ENCODE measurements at places on chromosomes 13 and 19.
A peak's percentile ranks its signal among the peaks of the same experiment; 100 is the strongest.

DNA sequence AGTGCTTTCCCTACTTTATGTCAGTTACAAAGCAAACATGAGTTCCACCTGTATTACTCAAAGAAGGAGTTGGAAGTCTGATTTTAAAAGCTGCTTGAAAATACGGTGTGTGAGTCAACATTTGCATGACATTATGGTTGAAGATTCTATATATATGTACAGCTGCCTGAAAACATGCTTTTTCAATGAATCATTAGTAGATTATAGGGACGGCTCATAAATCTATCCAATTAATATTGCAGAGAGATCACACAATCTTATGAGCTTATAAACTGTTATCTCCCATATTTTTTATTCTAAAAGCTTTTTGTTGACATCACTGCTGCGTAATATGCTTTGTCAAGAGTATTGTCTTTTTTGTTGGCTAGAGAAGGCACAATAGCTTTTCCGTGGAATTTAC, 873.8 kb downstream of the SLITRK6 start:
- no peak for DNase-seq

DNA sequence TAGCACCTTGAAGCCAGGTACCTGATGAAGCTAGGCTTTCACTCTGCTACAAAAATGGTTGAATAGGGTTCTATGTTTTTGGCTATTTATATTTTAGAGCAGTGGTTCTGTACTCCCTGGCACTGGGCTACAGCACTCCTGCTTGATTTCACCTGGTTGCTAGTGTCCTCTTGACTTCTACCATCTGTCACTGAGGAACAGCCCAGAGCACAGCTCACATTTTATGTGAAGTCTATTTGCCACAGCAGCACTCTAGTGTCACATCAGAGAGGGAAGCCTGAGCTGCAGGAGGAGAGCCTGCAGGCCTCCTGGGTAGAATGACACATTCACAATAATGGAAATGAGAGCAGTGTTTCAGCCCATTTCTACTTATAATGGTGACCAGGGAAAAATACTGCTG, 184.2 kb downstream of the ZNF486 start:
- no peak for DNase-seq

DNA sequence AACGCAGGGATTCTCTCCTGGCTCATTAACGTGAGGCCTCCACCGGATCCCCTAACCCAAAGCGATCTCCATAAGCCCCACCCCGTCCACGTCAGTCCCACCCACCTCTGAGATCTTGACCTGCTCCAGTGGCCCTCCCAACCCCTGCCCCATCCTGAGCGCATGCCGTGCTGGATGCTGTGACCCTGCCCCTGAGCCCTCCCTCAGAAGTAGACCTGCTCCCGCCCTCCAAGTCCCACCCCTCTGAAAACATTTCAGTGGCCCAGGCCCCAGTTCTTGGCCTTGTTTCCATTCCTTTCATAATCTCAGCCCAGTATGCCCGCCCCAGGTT, 19.9 kb downstream of the LMTK3 start:
- DNase-seq: no peak

- DNase-seq: no peak
These were observed 20.3 kb downstream of the LYL1 start for GRCh38 chr19:13082192-13083007.

DNA sequence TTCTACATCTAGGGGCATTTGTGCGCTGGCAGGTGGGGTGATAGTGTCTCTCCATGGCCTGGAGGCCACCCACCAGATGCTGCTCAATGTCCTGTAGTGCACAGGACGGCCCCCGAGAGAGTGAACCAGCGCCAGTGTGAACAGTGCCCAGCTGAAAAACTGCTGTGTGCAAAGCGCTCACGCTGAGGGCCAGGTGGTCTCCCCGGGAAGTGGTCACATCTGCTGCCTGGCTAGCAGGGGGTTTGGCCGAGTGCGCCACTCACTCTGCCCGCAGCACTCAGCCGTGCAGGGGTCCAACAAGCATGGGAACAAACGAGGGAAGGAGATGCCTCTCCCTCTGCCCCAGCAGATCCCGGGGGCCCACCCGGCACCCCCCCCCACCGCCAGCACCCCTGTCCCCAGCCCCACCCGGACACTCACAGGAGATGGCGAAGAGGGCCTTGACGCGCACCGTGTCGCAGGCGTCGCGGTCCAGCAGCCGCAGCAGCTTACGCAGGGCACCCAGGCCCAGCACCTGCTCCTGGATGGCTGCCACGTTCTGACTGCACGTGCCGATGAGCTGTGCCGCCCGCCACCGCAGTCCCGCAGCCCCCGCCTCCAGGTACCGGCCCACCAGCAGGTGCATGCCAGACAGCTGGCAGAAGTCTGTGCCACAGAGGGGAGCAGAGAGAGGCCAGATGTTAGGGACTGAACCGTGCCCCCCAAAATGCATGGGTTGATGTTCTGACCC, 5.8 kb downstream of the HSPBP1 start:
- DNase-seq: no peak

DNA sequence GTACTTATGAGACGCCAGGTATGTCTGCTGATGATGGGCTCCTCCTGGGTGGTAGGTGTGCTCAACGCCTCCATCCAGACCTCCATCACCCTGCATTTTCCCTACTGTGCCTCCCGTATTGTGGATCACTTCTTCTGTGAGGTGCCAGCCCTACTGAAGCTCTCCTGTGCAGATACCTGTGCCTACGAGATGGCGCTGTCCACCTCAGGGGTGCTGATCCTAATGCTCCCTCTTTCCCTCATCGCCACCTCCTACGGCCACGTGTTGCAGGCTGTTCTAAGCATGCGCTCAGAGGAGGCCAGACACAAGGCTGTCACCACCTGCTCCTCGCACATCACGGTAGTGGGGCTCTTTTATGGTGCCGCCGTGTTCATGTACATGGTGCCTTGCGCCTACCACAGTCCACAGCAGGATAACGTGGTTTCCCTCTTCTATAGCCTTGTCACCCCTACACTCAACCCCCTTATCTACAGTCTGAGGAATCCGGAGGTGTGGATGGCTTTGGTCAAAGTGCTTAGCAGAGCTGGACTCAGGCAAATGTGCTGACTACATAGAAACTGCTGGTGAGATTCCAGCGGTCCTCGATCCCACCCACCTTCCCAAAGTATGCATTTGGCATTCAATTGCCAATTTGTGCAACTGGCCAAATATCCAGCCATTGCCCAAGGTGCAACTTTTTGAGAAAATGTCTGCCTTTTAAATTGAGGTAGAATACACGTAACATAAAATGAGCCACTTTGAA, 10.2 kb downstream of the OR2Z1 start:
- DNase-seq: no peak

- DNase-seq: no peak
These were observed 10.9 kb downstream of the EXOC3L2 start for GRCh38 chr19:45234089-45234869.

DNA sequence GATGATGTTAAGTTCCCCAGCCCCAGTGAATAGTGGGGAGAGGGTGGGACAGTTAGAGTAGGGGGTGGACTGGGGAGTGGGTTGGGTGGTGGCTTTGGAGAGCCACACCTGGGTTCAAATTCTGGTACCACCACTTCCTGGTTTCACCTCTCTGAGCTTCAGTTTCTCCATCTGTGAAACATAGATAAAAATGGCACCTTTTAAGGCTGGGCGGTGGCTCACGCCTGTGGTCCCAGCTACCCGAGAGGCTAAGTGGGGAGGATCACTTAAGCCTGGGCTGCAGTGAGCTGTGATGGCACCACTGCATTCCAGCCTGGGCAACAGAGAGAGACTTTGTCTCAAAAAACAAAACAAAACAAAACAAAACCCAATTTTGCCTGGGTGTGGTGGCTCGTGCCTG, 5.9 kb downstream of the VAV1 start:
- DNase-seq: no peak

DNA sequence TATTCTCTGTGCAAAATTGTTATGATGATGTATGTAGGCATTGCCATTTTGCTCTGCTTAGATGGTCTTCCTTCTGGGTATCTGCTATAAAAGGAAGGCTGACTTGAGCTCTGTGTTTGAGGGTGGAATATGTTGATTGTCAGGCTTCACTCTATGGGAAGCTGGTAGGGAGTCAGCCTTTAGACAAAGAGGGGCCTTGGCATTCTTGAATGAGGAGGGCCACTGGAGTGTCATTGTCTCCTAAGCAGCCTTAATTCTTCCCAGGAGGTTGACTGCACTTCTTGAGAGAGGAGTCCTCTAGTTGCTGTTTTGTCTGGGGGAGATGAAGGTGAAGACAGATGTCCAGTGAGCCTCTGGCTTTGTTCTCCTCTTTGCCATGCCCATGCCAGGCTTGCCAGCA, 266.8 kb downstream of the KCNRG start:
- DNase-seq: no peak

- DNase-seq: no peak
These were observed 9.5 kb downstream of the ARRDC2 start for GRCh38 chr19:18017275-18018083.

DNA sequence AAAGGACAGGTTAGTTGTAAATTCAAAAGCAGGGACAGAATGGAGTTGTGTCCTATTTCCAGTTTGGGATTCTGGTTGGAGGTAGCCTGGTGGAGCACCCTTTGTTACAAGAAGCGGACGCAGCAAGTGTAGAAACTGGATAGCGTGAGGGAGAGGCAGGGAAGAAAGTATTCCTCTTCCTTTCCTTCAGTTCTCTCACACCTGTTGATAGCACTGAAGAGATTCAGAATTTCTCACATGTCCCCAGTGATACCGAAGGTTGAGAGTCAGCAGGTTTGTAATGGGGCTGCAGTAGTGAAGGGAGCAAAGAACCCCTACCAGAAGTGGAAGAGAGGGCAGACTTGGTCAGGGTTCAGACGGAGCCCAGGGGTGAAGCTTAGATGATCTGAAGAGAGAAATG, 399.2 kb downstream of the SPRY2 start:
- no peak for DNase-seq

DNA sequence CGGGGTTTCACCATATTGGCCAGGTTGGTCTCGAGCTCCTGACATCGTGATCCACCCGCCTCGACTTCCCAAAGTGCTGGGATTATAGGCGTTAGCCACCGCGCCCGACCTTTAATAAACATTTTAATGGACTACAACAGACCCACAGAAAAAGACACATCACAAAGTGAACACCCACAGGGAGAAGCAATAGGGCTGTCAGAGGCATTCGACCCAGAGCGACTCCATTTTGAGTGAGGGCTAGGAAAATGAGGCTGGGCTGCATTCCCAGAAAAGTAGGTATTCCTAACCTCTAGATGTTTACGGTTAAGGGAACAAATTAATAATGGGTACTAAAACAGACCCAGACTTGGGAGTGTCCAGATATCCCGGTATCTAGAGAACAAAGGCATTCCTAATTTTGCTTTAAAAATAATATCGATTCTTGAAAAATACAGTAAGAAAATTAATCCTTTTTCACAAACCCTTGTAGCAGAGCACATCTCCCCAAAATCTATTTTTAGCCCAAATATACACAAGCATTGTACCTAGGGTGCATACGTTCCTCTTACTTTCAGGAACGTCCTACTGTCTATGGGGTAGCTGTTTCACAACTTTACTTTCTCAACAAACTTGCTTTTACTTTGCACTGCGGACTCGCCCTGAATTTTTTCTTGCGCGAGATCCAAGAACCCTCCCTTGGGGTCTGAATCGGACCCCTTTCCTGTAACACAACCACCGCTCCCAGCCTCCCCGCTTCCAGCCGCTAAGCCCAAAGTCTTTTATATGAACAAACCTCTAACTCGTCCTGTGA, 811 bp upstream of the ZNF8 start:
- no peak for DNase-seq

DNA sequence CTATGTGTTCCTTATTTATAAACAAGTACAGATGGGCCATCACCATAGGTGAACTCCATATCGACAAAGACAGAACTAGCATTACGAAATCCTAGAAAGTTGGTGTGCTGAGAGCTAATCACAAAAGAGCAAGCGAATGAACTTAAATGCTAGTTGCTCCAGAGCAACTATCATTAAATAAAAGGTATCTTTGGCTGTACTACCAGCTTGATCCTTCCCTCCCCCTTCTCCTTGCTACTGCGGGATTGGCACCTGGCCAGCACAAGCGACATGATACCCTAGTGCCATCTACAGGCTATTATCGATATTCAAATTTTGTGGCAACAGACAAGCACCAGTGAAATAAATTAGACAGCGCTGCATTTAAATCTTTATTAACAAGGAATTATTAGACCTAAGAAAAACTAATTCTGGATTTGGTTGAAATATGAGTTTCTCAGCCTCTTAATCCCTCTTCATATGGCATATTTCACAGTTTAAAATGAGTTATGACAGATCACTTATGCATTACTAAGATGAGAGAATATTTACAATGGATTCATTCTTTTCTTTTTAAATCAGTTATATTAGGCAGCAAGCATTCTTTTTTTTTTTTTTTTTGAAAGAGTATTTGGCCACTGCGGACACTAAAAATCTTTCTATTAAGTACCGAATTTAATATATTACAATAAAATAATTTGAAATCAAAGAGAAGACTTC, 5.8 kb downstream of the PCDH9 start:
- peak; percentile 37 for DNase-seq

GRCh38 chr19:29488316-29488715, 37.5 kb upstream of the VSTM2B start:
- no peak for DNase-seq

- DNase-seq: peak; percentile 36
These were observed 24.0 kb downstream of the SLC8A2 start for GRCh38 chr19:47447470-47448359.

DNA sequence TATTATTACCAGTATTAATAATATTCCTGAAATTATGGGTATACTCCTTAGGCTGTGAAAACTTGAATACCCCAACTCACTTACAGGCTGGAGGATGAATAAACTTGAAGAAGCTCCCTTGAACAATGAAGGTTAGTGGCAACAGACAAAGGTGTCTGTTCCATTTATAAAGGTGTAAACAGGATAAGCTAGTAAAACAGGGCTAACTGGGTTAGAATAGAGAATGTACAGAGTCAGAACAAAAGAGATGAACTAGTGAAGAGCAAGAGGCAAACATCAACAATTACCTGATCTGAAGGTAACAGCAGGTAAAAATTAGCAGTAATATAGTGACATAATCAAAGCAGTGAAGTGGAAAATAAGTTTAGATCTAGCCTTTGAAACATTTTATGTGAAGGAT, 23.2 kb downstream of the MICU2 start:
- DNase-seq: no peak
